Endodermal cell (in vitro differentiated cells): ENCODE measurements at places on chromosomes 1 and 21. TPM values are rescaled to one million over a fixed set of nuclear protein-coding genes. Genes with fewer than 3 reads are reported as not detected.
A peak's percentile ranks its signal among the peaks of the same experiment; 100 is the strongest.

KRTAP13-2 gene
- total RNA-seq = not detected in 3 replicates

KCNA3 gene
- 0.26 to 0.38 TPM (median 0.27 TPM) in 3 replicates for total RNA-seq

A3GALT2 gene
- total RNA-seq = not detected in 3 replicates

CA6 gene
- total RNA-seq = not detected in 3 replicates

OR14K1 gene
- total RNA-seq = 0.29 TPM in 1 of 2 replicates, not detected in the other

BARHL2 gene
- 0.23 TPM in 1 of 3 replicates, not detected in the others for total RNA-seq

- H3K27me3 ChIP-seq = no peaks in the 10 kb centered on the region
- no peak for DNase-seq
- no peaks in the 10 kb centered on the region for H3K4me1 ChIP-seq
- no peak overlapping the region for H3K4me3 ChIP-seq
- H3K27ac ChIP-seq = no peak overlapping the region
- H3K36me3 ChIP-seq = no peaks in the 10 kb centered on the region
Observed at GRCh38 chr1:37277366-37277765, 197.0 kb upstream of the ZC3H12A start.

GRCh38 chr1:224433701-224434672 is 610 bp downstream of the WDR26 start:
- DNase-seq = peak; percentile 68
- H3K4me1 ChIP-seq = peaks cover 3% of the 10 kb centered on the region
- H3K27me3 ChIP-seq = no peaks in the 10 kb centered on the region
- H3K36me3 ChIP-seq = peaks cover 22% of the 10 kb centered on the region

GRCh38 chr21:23524685-23525084 is 2082.6 kb downstream of the MRPL39 start:
- DNase-seq = no peak
- H3K36me3 ChIP-seq = no peaks in the 10 kb centered on the region
- no peak overlapping the region for H3K27ac ChIP-seq

DNA sequence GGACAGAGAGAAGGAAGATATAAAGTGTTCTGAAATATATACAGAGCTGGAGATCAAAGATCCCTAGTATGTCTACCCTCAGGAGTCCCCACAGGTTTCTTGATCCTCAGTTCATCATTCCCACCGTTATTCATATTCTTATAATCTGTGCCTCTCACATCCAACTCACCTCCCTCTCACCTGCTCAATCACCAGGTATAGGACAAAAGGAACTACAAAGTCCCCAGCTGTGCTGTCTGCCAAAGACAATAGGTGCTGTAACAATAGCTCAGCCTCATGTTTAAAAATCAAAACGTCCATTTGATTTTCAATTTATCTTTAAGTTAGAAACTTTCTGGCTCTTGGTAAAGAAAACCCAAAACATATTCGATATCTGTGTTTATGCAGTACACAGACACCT is 121.1 kb upstream of the PKN2 start:
- no peaks in the 10 kb centered on the region for H3K36me3 ChIP-seq
- no peaks in the 10 kb centered on the region for H3K27me3 ChIP-seq
- peaks cover 5% of the 10 kb centered on the region for H3K4me1 ChIP-seq
- no peak for DNase-seq
- no peak overlapping the region for H3K4me3 ChIP-seq

- no peak overlapping the region for H3K4me3 ChIP-seq
- no peaks in the 10 kb centered on the region for H3K36me3 ChIP-seq
- peak; percentile 53 for DNase-seq
Observed at GRCh38 chr1:230113593-230114236, 46.7 kb downstream of the GALNT2 start.

GRCh38 chr1:180482425-180483275 is 19.7 kb downstream of the ACBD6 start:
- H3K27me3 ChIP-seq = no peaks in the 10 kb centered on the region
- no peak overlapping the region for H3K27ac ChIP-seq
- no peaks in the 10 kb centered on the region for H3K4me1 ChIP-seq
- H3K4me3 ChIP-seq = no peak overlapping the region
- no peak for DNase-seq

DNA sequence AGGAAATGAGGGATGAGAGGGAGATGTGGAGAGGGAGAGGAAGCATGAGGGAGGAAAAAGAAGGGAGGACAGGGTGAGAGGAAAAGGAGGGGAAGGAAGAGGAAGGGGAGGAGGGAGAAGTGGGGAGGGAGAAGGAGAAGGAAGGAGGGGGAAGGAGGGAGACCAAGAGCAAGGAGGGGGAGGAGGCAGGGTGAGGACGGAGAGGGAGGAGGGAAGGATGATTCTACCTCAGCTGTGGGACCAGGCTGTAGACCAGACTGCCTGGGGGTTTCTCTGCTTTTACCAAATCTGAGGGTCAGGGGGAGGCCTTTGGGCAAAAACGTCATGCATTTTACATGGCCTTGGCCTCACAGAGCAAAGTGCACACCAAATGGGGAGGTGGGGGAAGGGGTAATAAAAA is 94.5 kb downstream of the KCND3 start:
- no peak overlapping the region for H3K27ac ChIP-seq
- peaks cover 7% of the 10 kb centered on the region for H3K4me1 ChIP-seq
- peaks cover 81% of the 10 kb centered on the region for H3K27me3 ChIP-seq
- no peak overlapping the region for H3K4me3 ChIP-seq
- no peak for DNase-seq

- no peak overlapping the region for H3K27ac ChIP-seq
- no peaks in the 10 kb centered on the region for H3K36me3 ChIP-seq
- peaks cover 32% of the 10 kb centered on the region for H3K27me3 ChIP-seq
- peak overlapping the region; percentile 68 for H3K4me3 ChIP-seq
Observed at GRCh38 chr1:22142315-22143064, 407 bp downstream of the WNT4 start.

DNA sequence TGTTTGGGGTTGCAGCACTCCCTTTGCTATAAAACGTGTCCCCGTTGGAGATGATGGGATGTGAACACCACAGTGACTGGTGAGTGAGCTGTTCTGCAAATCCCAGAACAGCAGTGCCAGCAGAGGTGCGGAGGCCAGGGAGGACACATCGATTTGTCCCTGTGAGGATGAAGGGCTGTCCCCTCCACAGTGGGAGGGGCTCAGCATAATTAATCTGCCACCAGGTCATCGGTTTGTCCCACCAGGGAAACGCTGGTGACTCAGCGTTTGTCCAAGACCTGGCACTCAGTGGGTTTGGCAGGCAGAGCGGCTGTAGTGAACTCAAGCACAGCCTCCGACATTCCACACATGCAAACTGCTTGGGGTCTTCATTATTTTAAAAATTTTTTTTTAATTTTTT is 22.8 kb upstream of the PDE9A start:
- DNase-seq = peak; percentile 42
- H3K4me1 ChIP-seq = no peaks in the 10 kb centered on the region
- H3K27me3 ChIP-seq = peaks cover 21% of the 10 kb centered on the region
- no peaks in the 10 kb centered on the region for H3K36me3 ChIP-seq
- H3K4me3 ChIP-seq = no peak overlapping the region

- peaks cover 67% of the 10 kb centered on the region for H3K27me3 ChIP-seq
- no peak overlapping the region for H3K27ac ChIP-seq
- DNase-seq = peak; percentile 86
- H3K4me3 ChIP-seq = peak overlapping the region; percentile 40
Observed at GRCh38 chr1:156625436-156626078, 6.3 kb downstream of the HAPLN2 start.

GRCh38 chr1:94332516-94332915 is 85.7 kb upstream of the ABCD3 start:
- DNase-seq = no peak
- no peaks in the 10 kb centered on the region for H3K36me3 ChIP-seq
- no peaks in the 10 kb centered on the region for H3K27me3 ChIP-seq

- no peaks in the 10 kb centered on the region for H3K36me3 ChIP-seq
- H3K27ac ChIP-seq = no peak overlapping the region
- DNase-seq = no peak
- no peak overlapping the region for H3K4me3 ChIP-seq
- H3K4me1 ChIP-seq = peaks cover 6% of the 10 kb centered on the region
Observed at GRCh38 chr1:81477710-81478109, 323.0 kb upstream of the ADGRL2 start.

GRCh38 chr1:151037032-151037431 is 646 bp downstream of the BNIPL start:
- H3K36me3 ChIP-seq = peaks cover 7% of the 10 kb centered on the region
- no peaks in the 10 kb centered on the region for H3K27me3 ChIP-seq
- H3K27ac ChIP-seq = no peak overlapping the region
- no peaks in the 10 kb centered on the region for H3K4me1 ChIP-seq
- H3K4me3 ChIP-seq = no peak overlapping the region

DNA sequence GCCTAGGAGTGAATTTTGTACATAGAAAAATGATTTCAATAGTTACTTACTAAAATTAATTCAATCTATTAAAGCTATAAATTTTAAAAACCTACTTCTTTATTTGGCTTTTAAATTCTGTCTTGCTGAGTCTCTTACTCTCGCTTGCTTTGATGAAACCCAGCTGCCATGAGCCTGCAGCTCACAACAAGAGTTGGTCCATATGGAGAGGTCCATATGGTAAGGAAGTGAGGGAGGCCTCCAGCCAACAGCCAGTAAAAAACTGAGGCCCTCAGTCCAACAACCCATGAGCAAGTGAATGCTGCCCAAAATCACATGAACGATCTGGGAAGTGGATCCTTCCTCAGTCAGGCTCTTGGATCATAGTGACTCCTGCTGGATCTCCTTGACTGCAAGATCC is 89.9 kb upstream of the CXADR start:
- no peaks in the 10 kb centered on the region for H3K4me1 ChIP-seq
- DNase-seq = no peak
- H3K4me3 ChIP-seq = no peak overlapping the region
- no peaks in the 10 kb centered on the region for H3K27me3 ChIP-seq
- H3K27ac ChIP-seq = no peak overlapping the region
- H3K36me3 ChIP-seq = no peaks in the 10 kb centered on the region
